ENCODE measurements at places on chromosomes 6 and 20.
A peak's percentile ranks its signal among the peaks of the same experiment; 100 is the strongest.

GRCh38 chr6:89183294-89183693, 33.9 kb downstream of the GABRR1 start:
- no peak for DNase-seq

DNA sequence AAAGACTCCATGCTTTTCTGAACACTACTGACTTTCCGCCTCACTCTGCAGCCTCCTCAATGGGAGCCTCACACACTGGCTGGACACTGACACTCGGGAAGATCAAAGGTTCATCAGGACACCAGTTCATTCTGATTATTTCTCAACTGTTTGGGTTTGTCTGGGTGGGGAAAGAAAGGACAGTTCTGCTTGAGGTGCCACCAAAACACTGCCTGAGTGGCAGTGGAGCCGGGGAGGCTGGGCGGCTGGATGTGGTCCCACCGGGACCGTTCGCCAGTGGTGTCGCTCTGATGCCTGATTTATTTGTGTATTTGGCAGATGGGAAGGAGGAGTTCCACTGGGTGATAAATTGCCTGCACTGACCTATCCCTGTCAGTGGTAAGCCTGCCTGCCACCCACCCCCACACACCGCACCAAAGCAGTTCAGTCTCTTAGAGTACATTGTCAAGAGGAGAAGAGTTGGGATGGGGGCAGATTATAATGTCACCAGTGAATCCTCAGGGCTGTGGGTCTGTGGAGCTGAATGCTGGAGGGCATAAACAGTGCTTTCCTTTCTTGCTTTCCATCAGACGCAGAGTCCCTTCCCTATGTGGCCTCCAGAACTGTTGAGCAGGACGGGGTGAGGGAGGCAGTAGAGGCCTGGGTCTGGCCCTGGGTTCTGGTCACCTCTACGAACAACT, 49.8 kb downstream of the EDN1 start:
- no peak for DNase-seq

GRCh38 chr20:64155258-64156135, 8.8 kb upstream of the MYT1 start:
- no peak for DNase-seq

GRCh38 chr6:23713211-23713610, 412.8 kb upstream of the NRSN1 start:
- no peak for DNase-seq

DNA sequence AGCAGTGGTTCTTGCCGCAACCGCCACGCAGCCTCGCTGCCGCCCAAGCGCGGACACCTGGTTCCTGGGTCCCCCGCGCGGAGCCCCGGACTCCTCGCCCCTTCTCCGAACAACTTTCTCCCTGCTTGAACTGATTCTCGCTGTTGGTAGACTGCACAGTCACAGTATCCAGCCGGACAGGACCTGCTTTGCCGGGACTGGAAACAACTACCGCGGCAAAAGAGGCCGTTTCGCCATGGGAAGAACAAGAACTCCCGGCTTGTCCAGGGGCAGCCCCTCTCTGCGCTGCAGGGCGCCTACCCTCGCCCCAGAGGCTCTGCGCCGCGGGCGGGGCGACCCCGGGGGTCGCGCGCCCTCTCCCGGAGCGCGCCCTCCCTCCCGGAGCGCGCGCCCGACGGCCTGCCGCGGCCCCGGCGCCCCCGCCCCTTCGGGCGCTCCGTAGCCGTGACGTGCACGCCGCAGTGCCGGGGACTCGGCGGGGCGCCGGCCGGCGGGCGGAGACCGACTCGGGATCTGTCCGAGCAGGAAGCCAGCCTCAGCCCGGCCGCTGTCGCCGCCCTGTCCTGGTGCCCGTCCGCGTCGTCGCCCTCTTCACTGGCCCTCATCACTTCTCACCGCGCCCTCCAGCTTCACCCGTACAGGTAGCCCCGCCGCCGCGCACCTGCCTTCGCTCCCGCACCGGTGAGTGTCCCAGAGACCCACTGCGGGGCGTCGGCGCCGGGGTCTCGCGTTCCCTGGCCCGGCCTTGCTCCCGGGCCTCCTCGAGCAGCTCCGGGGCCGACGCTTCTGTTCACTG, at the start of gene MYO6:
Gene MYO6, plus strand, starts transcription at position 497 of the 796 bp plus-strand sequence. CDS start 68,309 bp downstream, outside the sequence.
- DNase-seq, result peak; percentile 87

DNA sequence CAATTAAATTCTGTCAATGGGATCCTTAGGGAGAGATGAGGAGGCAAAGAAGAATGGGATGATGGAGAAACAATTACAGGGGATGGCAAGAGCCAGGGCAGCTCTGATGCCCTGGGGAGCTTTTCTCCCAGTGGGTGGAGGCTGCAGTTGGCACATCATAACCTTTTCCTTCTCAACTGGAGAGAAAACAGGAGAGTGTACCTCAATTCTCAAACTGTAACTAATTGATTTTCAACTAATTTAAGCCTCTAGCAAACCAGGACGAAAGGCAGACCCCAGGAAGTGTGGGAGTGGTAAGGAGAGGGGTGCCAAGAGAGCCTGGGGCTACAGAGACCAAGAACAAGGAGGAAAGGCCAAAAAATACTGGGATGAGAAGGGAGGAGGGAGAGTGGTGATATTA, 5.7 kb downstream of the BMP5 start:
- no peak for DNase-seq

DNA sequence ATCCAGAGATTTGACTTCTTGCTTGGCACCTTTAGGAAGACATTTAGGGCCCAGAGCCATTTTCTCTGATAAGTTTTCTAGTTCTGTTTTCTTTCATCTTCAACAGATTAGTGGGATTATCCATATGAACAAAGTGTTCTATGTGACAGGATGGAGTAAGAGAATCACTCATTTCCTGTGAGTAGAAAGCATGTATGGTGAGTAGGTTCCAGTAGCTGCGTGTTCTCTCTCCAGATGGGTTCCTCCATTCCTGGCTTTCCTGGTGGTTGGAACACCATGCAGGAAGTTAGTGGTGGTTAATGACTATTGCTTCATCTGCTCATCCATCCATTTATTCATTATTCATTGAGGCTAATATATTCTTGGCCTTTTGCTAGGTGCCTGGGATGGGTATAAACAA, 54.0 kb downstream of the EFCAB8 start:
- no peak for DNase-seq

GRCh38 chr20:45444050-45444449, 25.5 kb upstream of the WFDC2 start:
- no peak for DNase-seq

DNA sequence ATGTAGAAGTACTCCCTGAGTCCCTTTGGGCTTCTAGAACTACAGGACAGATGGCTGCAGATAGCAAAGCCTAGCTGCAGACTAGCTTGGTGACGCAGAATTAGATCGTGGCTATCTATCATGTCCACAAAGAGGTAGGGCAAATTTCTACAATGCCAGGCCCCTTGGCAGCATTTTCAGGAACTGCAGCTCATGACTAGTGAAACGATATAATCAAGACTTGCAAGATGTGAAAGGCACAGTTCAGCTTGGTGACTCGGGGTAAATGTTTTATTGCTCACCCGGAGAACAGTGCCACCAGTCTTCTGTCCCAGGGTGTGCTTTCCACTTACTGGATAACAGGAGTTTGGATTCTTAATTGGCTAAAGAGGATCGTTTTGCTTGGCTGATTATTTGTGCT, 108.7 kb upstream of the LY86 start:
- DNase-seq, result no peak

GRCh38 chr6:10487668-10488327, 33.4 kb upstream of the GCNT2 start:
- DNase-seq, result no peak

DNA sequence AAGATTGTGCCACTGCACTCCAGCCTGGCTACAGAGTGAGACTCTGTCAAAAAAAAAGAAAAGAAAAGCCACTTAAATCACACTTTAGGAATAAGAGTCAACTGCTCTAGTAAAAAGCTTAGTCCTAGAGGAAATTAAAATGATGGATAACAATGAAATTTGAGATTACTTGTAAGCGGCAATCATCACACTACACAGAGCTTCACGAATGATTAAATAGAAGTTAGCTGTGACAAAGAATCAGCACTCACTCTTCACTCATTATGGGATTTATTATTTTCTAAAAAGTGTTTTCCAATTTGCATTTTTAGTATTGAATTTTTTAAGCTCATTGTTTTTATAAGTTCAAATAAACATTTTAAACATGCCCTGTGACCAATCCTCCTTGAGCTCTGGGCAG, 718.0 kb downstream of the UTRN start:
- no peak for DNase-seq

DNA sequence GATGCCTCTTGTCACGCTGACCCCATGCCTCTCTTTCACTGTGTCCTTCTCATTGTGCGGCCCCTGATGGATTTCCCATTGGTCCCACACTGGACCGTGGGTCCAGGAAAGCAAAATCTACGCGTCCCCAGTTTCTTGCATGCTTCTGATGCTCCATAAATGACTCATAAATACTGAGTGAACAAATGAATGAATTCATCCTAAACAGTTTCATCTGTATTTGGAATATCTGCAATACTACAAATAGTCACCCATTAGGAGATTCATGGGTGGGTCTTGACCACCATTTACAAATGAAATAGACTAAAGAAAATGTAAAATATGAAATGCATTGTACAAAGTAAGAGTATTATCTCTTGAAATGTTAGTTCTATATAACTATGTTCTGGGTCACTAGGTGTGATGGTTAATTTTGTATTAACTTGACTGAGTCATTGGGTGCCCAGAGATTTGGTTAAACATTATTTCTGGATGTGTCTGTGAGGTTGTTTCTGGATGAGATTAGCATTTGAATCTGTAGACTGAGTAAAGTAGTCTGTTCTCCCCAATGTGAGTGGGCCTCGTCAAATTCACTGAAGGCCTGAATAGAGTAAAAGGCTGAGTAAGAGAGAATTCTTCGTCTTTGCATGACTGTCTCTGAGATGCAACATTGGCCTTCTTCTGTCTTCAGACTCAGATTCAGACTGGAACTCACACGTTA, 448.7 kb downstream of the PREX1 start:
- DNase-seq, result no peak

GRCh38 chr6:123648723-123649122, 12.0 kb upstream of the TRDN start:
- no peak for DNase-seq

DNA sequence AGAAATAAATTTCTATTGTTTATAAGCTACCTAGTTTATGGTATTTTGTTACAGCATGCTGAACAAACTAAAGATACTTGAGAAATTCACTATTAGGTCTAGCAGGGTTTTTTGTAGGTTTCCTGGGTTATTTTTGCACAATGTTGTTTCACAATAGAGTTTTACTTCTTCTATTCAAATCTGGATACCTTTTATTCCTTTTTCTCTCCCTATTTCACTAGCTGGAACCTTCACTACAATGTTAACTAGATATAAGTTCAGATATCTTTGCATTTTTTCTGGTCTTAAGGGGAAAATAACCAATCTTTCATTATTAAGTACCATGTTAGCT, 237.7 kb upstream of the CITED2 start:
- DNase-seq, result no peak

GRCh38 chr6:154292066-154292465, 64.5 kb downstream of the IPCEF1 start:
- DNase-seq, result no peak

GRCh38 chr20:56388882-56389281, 3.1 kb downstream of the AURKA start:
- DNase-seq, result no peak

DNA sequence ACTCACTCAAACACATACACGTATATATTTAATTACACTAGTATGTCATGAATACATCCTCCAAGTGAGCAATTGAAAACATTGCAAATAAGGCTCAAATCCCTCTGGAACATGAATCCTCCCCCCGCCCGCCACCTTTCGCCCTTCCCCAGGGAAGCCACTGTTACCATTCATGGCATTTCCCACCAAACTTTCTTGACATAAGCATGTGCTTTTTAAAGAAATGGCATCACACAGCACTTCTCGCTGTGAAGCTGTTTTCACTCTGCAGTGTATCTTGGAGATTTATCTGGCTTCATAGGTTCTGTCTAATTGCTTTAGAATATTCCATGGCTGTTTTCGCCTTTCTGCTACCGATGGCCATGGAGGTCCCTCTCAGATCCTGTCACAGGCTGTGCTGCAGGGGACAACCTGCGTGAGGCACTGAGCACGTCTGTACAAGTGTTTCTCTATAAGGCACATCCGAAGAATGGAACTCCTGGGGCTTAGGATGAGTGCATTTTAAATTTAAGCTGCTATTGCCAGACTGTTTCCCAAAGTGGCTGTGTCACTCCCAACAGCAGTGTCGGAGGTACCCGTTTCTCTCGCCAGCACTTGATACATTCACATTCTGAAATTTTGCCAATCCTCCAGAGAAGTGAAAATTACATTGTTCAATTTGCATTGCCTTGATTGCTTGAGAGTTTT, 22.2 kb upstream of the PHACTR3 start:
- no peak for DNase-seq

GRCh38 chr20:51528263-51529027, 14.1 kb downstream of the NFATC2 start:
- DNase-seq, result no peak

GRCh38 chr6:35253249-35253648, 6.3 kb upstream of the ZNF76 start:
- no peak for DNase-seq
